Stimulated activated CD4-positive, alpha-beta T cell treated with anti-CD3 and anti-CD28 coated beads, Interleukin-4, amount 100 ng/mL, for 1 hour (primary cell): ENCODE measurements at places on chromosomes 1 and 21.
A peak's percentile ranks its signal among the peaks of the same experiment; 100 is the strongest.

GRCh38 chr1:248373761-248374160, 1.8 kb upstream of the OR2T6 start:
- DNase-seq = no peak

DNA sequence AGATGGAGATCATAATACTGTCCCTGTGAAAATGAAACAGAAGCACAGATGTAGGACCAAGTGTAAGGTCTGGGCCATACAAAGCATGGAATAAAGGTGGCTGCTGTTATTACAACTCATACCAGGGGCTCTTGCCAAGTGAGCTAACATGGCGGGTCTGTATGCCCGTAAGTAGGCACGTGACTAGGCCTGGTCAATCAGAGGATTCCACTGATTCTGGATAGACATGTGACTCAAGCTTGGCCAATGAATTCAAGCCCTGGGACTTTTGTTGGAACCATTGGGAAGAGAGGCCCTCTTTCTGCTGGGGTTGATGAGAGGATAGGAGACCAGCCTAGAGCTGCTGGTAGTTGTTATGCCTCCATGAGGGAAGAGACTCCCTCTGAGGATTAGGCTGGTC, 47.8 kb upstream of the WNT4 start:
- DNase-seq = no peak

DNA sequence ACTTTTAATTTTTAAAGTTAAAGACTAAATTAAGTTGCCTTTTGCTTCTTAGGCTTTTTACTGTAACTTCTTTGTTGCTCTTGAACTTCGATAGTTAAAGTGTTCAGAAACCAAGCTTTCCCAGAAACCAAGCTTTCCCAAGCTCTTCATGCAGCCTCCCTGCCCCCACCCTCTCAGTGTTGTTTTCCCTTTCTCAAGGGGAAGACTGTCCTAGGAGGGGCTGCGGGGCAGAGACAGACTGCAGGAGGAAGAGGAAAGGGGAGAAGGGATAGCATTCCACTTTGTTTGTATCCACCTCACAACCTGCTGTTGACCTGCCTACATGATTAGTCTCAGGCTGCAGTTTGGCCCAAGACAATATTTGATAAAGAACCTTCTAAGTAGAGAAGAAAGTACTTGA, 39.0 kb upstream of the DIPK1A start:
- DNase-seq = no peak

DNA sequence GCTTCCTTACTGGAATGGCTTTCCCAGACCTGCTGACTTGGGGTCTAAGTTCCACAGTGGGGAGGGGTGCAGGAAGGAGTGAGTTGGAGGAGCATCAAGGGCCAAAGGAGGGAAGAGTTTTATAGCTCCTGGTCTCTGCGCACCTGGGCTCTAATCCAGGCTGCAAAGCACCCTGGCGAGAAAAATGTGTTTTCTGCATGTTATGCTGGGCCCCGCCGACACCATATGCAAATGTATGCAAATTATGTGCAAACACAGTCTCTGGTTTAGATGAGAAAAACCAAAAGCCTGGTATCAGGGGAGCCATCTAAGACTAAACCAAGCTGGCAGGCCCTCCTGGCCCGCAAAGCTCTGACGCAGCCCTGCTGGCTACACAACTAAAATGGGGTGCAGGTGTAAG, 95.0 kb downstream of the VWA5B1 start:
- DNase-seq = no peak

DNA sequence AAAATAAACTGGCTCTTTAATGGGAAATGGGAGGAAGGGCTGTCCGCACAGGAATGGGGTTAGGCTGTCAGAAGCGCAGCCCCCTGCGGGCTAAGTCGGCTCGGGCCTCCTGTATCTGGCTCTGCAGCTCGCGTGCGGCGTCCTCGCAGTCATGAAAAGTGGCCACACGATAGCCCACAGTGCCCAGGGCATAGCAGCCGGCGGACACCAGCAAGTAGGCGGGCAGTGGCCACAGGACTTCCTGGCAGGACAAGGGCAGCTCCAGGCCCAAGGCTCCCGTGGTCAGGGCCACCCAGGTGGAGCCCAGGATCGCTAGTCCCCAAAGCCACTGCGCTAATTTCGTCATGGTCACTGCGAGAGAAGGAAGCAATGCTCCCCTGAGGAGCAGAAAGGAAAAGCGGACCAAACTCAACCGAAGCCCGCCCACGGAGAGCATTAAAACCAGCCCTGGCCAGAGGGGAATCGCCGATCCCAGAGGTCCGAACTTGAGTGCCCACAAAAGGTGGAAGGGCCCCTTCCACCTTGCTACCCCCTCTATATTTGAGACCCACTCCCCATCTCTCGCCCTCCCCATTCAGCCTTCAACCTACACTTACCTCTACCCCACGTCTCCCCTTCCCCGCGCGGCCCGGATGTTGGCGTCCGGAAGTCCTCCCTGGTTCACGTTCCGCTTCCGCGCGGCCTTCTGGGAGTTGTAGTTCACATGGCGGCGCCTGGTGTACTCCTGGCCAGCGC, at the start of gene DPM3:
Gene DPM3, minus strand, starts transcription at position 637 of the 735 bp plus-strand sequence. Its CDS starts 291 bp downstream, at position 346.
- DNase-seq = peak; percentile 93

DNA sequence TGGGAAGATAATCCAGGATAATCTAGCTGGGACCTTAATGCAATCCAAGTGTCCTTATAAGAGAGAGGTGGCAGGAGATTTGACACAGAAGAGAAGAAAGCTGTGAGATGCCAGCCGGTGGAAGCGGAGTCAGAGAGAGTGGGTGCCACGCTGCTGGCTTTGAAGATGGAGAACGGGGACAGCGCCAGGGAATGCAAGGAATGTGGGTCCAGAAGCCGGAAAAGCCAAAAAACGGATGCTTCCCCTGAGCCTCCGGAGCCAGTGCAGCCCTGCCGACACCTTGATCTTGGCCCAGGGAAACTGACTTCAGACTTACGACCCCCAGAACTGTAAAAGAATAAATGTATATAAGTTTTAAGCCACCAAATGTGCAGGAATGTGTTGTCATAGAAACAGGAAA, 152.6 kb downstream of the ZNF281 start:
- no peak for DNase-seq

- DNase-seq = no peak
These were observed 77.1 kb downstream of the PGBD5 start for GRCh38 chr1:230349020-230349393.

DNA sequence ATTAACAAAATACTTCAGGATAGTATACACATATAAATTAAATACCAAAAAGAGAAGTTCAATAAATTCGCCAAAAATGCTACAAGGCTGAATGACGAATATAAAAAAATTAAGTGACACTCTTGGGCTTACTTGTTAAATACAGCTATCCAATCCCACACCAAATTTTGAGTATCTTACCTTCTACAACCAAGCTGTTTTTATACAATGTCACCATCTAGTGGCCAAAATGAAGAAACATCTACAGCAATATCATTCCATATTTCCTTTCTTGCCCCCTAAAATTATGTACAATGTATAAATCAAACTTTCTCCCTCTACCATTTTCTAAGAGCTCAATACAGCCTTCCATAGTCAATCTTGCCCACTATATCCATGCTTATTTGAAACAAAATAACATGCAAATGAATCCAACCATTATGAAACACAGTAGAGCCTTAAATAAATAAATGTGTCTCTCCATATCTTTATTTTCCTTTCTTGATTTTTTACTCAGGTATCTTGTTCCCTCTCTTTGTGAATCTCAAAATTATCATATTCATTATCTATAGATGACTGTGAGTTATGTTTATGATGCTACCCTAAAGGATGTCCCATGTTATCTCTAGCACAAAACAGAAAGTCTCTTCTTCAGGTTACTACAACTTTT, 86.3 kb downstream of the ACBD6 start:
- no peak for DNase-seq

- no peak for DNase-seq
These were observed 275.4 kb downstream of the RPS6KC1 start for GRCh38 chr1:213326281-213327016.

GRCh38 chr1:39149509-39149908, 55.0 kb upstream of the MACF1 start:
- DNase-seq = no peak

DNA sequence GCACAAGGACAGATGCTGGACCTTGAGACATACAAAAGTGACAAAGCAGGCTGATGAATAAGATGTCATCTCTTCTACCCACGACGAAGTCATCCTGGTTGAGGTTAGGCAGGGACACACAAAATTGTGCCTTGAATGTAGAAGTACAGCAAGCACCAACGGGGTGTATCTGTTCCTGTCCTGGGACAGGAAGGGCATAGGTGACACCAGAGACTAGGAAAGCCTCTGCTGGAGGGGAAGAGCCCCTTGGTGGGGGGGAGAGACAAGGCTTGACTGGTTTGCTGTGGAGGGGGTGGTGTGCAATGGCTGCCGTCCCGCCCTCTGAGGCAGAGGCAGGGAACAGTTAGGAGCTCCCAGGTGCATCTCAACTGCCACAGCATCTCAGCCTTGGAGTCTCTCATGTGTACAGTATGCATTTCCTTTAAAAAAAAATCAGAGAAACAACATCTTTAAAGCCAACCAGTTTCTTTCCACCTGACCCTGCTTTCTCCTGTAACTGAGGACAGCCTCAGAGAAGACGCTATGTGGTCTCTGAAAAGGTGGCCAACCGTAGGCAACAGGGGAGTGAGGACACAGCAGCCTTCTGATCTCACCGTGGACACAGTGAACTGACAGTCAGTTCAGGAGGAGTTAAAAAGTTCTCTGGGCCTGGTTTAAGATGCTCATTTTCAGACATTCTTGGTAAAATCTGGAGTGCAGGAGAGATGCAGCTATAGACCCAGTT, 17.7 kb upstream of the GFI1 start:
- DNase-seq = no peak

DNA sequence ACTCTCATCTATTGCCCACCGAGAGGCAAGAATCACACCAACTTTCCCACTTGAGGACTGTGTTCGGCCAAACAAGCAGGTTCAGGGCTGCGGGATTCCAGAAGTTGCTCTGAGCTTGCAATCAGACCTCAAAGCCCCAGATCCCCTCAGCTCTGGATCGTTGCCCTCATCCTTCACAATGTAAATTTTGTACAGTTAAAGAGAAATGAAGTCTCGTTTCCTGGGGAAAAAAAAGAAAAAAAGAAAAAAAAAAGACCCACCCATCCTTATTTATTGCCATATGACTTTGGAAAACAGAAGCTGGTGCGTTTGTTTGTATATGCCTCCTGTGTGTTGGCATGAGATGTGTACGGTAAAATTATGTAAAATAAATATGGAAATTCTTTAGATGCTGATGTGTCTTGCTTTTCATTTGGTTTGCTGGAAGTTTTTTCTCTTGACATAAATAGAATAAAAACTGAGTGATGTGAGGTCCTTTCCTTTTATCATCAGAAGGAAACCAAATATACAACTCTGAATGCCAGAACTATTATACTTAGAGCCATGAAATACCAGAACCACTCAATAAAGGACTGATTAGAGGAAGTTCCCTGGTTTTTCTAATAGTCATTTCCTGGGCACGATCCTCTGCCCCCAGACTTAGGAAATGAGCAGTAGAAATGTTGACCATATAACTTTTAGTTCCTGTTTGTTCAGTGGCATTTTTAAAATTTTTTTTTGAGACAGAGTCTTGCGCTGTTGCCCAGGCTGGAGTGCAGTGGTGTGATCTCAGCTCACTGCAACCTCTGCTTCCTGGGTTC, 48.7 kb downstream of the LHX4 start:
- no peak for DNase-seq

GRCh38 chr1:231958448-231958847, 331.9 kb downstream of the DISC1 start:
- DNase-seq = no peak

DNA sequence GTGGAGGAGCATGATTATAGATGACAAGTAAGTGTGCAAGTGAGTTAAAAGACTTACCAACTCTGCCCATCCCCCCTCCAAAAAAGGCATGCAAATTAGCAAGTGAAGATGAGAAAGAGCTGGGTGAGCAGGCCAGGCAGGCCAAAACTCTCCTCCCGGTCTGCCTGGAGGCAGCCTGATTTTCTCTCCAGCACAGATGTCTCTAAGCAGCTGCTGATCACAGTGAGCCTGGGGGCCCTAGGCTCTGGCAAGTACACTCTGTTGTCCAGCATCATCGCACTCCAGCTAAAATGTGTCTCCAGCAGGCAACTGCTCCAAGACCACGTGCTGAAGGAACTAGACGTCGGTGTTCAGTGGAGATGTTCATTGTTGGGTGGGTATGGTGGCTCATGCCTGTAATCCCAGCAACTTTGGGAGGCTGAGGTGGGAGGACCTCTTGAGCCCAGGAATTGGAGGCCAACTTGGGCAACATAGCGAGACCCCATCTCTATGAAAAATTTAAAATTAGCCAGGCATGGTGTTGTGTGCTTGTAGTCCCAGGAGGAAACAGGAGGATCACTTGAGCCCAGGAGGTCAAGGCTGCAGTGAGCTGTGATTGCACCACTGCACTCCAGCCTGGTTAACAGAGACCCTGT, 56.7 kb upstream of the PUM1 start:
- DNase-seq = no peak

DNA sequence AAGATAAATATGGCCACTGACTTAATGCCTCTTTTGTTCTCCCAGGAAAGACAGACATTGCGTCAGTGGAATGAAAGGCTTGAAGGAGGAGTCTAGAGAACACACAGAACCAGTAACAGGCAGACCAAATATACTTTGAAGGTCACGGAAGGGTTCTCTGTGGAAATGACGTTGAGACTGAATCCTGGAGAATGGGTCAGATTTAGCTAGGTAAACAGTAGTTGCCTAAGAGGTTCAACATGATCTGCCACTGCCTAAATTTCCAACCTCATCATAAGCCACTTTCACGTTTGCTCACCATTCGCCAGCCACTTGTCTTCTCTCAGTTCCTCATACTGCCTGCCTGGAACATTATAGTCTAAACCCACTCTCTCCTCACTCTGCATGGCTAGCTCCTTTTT, 20.5 kb downstream of the PLA2G4A start:
- DNase-seq = no peak

DNA sequence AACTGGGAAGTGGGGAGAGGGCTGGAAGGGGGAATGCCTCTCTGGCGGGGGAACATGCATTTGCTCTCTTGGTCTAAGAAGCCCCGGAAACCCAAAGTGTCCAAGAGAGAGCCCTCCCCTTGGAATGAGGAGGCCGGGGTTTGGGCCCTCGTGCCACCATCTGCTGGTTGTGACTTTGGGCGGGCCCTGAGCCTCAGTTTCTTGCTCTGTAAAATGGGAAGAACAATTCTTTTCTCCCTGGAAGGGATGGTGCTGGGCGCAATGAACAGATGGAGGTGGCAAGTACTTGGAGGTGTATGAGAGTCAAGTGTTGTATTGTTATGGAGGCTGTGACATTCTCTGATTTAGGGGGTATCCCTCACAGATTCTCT, 69.9 kb upstream of the TARDBP start:
- no peak for DNase-seq

GRCh38 chr1:243379208-243379607, 123.4 kb downstream of the SDCCAG8 start:
- no peak for DNase-seq

- DNase-seq = no peak
These were observed 33.5 kb downstream of the USP24 start for GRCh38 chr1:55181666-55182065.
